Memory B cell (primary cell): ENCODE measurements at places on chromosomes 3 and 15.
A peak's percentile ranks its signal among the peaks of the same experiment; 100 is the strongest.

- DNase-seq = peak; percentile 73
Measured at GRCh38 chr3:52225452-52226228, at the start of gene TLR9. TLR9 (minus strand) TSS chr3:52225645; CDS start chr3:52225529, 116 bp downstream.

GRCh38 chr3:153574445-153574844 lies 412.4 kb downstream of the RAP2B start:
- no peak for DNase-seq

DNA sequence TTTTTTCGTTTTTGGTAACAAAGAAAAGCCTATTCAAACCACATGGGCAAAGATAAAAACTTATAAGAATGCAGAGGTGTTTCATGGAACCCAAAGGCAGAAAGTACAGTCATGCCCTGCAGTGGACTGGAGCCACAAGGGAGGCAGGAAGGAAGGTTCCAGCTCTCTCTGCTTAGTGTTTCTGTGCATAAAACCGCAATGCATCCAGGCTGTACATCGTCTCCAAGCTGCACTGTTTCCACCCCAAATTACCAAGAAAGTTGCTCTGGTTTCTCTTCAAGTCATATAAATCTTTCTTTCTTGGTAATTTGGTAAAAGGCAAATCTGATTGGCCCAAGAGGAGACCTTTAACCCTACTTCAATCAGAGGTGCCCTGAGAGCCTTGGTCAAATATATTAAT lies 15.8 kb downstream of the TRAT1 start:
- DNase-seq = no peak

DNA sequence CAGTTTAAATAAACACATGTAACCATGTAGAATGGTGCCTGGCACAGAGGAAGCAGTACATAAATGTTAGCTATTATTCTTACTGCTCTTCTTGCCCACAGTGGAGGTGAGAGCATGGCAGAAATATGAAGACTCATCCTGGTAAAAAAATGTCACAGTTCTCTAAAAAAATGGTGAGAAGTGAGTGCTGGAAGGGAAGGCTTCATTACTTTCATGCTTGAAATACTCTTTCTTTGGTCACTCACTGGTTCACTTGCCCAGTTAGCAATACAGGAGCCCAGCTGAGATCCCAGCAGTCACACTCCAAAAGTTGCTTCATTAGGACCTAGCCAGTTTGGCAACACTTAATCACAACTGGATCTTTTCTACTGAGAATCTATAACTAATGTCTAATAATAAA lies 1017.2 kb downstream of the TUSC7 start:
- DNase-seq = no peak

DNA sequence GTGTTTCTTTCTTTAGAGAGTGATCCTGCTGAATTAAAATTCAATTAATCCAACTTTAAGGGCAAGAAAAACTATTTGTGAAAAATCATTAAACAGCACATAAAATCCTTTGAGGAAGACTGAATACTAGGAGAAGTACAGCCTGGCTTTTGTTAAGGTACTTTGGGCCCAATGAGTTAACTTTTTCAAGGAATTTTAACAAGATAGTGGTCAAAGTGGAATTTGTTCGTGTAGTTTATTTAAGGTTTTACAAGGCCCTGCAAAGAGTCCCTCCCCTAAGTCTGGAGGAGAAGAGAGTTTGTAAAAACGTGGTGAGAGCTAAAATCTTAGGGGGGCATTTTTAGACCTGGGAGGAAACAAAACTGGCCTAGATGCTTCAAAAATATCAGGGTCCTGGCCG lies 26.0 kb upstream of the TRIM71 start:
- DNase-seq = no peak

DNA sequence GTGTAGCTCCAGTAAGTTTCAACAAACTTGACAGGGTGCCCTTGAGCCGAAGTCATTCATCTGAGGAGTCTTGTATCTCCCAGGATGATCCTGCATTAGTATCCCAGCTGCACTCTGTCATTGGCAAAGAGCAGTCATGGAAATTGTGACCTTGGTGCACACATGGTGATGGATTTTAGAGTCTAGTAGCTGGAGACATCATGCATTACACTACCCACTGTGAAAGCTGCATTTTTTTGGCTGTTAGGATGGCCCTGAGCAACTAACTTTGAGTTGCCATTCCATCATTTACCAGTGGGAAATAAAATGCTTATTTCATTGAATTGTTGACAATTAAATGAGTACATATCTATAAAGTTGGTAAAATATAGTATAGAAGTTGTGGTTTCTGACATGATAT lies 552.6 kb upstream of the CBLB start:
- DNase-seq = no peak

GRCh38 chr3:113287803-113288648 lies 76.7 kb downstream of the BOC start:
- DNase-seq = peak; percentile 67

DNA sequence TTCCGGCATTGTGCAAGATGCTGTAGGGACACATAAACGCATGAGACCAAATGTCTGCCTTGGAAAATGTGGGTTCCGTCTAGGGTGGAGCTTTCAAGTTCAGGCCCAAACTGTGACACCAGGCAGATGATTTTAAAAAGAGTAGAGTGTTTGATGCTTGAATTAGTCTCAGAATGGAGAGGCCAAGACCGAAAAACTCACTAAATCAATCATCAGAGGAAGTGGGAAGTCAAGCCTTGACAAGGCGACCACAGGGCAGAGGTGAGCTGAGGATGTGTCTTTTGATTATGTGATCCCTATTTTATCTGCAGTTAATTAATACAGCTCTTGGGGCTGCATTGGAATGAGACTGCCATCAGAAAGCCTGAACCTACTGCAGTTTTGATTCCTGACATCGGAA lies 275.4 kb downstream of the ABHD5 start:
- no peak for DNase-seq

- no peak for DNase-seq
Measured at GRCh38 chr3:149134575-149134974, 5.1 kb downstream of the HPS3 start.

DNA sequence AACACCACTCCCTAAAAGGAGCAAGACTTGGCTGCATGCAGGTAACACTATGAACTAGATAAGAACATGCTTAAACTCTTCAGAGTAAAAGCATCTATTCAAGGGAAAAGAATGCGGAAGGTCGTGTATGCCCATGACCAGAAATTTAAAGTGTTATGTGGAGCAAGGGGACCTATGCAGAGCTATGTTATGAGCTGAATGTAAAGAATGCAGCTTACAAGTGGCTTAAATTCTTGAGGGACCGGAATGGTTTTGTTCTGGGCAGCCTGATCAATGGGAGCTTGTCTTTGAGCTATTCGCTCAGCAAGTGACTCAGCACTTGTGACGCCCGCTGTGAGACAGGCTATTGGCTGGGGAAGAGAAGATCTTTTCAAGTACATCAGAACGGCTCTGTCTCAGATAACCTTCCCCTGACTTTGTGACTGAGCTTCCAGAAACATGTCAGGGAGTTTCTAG lies 367.5 kb upstream of the THBS1 start:
- no peak for DNase-seq
